NB4 (cell line): ENCODE measurements at places on chromosomes 16 and 17.

- DNase-seq = no peak
These were observed 78.2 kb downstream of the FTO start for GRCh38 chr16:53782148-53782547.

DNA sequence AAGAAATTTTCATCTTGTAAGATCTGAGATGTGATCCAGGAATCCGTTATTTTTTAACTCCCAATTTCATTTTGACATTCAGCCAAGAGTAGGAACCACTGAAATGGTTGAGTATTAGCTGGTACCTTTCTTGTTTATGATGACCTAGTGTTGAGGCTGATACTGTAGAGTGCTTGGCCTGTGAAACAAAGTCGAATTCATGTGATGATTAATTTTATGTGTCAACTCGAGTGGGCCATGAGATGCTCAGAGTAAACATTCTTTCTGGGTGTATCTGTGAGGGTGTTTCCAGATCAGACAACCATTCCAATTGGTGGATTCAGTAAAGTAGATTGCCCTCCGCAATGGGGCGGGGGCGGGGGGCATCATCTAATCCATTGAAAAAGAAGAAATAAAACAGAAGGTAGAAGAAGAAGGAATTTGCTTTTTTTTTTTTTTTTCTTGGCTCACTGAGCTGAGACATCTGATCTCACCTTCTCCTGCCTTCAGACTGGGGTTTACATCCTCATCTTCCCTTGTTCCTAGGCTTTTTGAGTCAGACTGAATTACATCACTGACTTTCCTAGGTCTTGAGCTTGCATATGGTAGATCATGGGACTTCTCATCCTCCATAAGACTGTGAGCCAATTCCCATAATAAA is 264.6 kb upstream of the KCNJ16 start:
- DNase-seq = no peak

DNA sequence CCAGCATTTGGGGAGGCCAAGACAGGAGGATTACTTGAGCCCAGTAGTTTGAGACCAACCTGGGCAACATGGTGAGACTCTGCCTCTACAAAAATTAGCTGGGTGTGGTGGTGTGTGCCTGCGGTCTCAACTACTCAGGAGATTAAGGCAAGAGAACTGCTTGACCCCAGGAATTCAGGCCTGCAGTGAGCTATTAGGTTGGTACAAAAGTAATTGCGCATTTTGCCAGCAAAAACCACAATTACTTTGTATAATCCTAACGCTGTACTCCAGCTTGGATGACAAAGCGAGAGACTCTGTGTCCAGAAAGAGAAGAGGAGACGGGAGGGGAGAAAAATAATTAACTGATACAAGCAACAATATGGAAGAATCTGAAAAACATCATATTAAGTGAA is 32.7 kb downstream of the YWHAE start:
- DNase-seq = no peak

- no peak for DNase-seq
These were observed 17.7 kb upstream of the HS3ST3A1 start for GRCh38 chr17:13619462-13619861.

DNA sequence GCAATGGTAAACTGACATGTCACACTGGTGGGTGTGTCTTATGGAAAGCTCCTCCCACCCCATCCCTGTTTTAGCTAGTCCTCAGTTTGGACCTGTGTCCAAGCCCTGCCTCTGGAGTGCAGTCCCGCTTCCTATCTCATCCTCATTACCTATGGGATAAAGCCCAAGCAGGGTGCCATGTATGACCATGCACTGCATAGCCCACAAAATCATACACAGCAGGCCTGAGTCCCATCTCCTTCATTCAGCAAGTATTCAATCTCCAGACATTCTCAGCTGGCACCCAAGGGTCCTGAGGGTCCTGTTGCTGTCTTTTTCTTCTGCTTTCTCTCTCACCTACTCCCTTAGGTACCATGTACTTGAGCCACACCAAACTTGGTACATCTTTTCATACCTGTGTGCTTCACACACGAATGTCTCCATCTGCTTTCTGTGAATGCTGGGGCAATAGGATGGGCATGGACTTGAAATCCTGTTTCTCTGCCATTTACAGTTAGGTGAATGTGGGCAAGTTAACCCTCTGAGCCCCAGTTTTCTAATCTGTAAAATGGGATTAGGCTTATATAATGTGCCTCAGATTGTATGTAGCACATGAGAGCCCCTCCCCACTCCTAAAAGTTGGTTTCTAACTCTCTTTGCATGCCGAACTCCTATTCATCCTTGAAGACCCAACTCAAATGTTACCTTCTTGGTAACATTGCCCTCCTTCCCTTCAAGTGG is 28.5 kb downstream of the TNS4 start:
- DNase-seq = no peak

GRCh38 chr17:77235370-77235941 is 94.7 kb downstream of the SEC14L1 start:
- DNase-seq = peak; percentile 38

DNA sequence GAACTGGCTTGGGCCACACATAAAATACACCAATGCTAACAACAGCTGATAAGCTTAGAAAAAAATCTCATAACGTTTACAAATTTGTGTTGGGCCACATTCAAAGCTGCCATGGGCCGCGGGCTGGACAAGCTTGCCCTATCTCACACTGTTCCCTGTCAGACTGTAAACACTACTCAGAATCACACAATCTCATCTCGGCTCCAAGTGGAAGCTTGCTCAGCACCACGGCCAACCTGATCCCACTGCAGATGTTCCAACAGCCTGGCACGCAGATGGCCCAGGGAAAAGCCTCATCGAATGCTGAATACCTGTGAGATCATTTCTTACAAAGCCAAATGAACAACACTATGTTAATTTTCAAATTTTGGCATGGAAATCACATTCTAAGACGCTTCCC is 125.8 kb downstream of the ANKRD11 start:
- no peak for DNase-seq

- no peak for DNase-seq
These were observed 4.8 kb downstream of the PLEKHH3 start for GRCh38 chr17:42672038-42672437.
